ENCODE measurements at places on chromosomes 2 and 18.

GRCh38 chr2:86213699-86214502, 14.6 kb downstream of the MRPL35 start:
- DNase-seq = no peak

DNA sequence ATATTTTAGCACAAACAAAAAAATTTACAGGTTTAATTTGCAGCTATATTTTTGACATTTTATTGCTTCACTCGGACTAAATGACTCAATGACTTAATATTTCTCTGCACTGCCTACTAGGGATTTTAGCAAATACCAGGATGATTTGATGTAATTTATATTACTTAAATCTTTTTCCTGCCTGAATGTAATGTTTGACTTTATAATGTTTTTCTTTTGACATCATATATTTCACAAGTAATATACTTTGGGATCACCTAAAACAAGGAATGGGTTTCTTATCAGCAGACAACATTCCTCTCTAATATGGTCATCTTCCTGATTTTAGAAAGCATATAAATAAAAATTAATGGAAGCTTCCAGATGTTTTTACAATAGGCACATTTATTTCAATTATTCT, 253.2 kb upstream of the EPC2 start:
- no peak for DNase-seq

DNA sequence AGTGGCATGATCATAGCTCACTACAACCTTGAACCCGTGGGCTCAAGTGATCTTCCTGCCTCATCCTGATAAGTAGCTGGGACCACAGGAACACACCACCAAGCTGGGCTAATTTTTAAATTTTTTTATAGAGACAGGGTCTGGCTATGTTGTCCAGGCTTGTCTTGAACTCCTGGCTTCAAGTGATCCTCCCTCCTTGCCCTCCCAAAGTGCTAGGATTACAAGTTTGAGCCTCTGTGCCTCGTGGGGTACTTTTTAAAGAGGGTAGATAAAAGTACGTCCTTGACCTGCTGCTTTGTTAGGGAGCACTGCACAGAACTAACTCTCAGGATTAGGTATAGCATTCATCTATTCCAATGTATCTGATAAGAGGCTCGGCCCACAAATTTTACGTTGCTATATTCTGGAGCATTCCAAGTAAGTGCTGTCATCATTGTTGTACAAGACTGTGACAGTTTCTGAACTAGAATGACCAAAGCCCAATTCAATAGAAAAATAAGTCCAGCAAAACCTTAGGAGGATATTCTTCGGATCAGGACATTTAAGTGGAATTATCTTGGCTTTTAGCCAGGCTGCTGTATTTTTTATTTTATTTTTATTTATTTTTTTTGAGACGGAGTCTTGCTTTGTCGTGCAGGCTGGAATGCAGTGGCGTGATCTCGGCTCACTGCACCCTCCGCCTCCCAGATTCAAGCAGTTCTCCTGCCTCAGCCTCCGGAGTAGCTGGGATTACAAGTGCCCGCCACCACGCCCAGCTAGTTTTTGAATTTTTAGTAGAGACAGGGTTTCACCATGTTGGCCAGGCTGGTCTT, 4.1 kb downstream of the MTCL1 start:
- no peak for DNase-seq

DNA sequence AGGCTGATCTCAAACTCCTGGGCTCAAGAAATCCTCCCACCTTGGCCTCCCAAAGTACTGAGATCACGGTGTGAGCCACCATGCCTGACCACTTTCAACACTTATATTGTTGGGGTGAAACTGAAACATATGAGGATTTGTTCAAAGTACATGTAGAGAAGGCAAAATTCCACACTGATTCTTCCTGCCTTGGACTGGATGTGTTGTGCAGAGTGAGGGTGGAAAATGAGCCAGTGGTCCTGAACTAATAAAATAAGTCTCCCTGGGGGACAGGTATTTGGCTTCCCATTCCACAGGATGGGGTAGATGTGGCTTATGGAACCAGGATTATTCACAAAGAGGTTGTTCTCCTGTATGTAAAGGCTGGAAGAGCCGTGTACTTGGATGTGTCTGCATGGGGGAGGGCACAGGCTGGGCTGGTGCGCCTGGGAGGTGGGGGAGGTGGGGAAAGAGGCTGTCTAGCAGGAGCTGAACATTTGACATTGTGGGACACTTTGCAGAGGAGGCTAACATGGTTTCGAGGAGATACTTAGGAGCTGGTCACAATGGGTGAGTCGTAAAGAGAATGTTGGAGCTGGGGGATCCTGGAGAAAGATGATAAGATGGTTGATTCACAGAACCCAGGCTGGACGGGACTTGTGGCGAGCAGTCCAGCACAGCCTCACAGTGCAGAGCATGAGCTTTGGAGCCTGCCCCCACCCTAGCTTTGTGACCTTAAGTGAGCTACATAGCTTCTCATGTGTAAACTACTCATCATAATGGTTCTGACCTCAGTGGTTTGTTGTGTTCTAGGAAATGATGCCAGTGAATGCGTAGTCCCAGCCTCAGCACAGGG, at the start of gene TXNDC2:
Gene TXNDC2, plus strand, starts transcription at position 804 of the 835 bp plus-strand sequence. CDS start 708 bp downstream, outside the sequence.
- DNase-seq = no peak

GRCh38 chr2:88067189-88067588, 436 bp upstream of the SMYD1 start:
- no peak for DNase-seq

DNA sequence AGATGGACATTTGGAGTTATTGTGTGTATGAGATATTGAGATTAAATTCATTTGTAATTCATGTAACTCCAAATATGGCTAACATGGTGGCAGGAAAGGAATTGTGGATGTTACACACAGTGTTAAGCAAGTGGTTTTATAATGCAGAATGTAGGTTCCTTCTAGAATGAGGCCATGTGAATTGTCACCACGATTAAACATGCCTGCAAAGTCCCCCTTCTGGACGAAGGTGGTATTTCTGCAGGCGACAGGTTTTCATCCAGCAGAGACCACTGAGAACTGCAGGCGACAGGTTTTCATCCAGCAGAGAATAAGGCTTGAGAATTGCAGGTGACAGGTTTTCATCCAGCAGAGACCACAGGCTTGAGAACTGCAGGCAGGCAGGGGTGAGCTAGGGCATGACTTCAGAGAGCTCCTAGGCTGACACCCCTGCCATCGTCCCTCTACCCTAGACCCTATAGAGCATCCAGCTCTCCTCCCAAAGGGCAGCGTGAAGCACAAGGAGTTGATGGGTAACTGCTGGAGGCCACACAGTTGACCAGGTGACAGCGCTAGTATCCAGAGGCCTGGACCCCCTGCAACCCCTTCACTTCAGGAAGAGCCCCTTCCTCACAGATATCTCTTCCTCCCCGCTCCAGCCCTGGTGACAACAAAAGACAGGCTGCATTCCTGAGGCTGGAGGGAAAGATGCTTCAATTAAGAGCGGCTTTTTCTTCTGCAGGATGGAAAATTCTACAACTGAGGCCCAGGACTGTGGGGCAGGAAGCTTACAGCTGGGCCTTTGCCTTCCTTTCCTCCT, 175.8 kb downstream of the LOXHD1 start:
- peak; percentile 27 for DNase-seq

GRCh38 chr2:40477361-40477760, 25.5 kb upstream of the SLC8A1 start:
- DNase-seq = no peak

DNA sequence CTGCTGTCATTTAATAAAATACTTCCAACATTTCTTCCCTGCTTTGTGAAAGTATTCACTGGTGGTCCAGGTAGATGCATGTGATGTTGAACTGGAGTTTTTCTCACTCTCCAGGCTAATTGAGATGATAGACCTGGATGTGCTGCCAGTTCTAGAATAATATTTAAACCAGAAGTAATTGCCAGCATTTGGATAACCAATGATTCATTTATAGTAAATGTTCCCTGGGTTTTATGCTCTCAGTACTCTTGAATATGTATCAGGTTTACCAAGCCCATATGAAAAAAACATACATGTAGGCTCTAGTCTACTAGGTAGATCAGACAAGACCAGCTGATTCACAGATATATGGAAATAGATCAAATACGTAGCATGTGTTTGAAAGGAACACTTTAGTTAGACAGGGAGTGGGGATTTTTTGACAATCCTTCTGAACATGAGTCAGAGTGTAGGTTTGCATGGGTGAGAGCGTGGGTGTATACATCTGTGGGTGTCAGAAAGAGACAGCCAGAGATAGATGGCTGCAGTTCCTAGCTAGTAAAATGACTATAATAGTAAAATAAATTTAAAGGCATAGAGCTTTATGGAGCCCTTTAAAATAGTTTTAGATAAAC, 115.1 kb downstream of the NAB1 start:
- DNase-seq = no peak

- no peak for DNase-seq
These were observed 392.9 kb downstream of the ZNF516 start for GRCh38 chr18:76102156-76102555.

- DNase-seq = no peak
These were observed 290.1 kb downstream of the SRBD1 start for GRCh38 chr2:45320956-45321355.

GRCh38 chr2:59658906-59659635, 894.4 kb downstream of the BCL11A start:
- no peak for DNase-seq

DNA sequence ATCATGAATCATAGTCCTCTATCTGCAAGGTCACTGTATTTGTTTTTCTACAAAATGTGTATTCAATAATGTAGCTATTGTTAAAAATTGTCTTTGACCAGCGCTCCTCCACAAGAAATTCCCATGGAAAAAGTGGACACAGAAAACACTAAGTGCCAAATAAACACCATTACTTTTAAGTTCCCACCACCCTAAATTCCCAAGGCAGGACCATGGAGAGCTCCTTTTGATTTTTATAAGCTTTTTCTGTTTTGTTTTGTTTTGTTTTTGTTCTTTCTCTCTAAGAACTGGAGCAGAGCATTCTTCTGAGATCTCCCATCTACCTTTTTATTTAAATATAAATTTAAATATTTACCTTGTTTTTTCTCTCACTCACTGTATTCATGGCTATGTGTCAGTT, 44.5 kb downstream of the LRATD1 start:
- no peak for DNase-seq

- no peak for DNase-seq
These were observed 54.7 kb downstream of the INO80D start for GRCh38 chr2:206031162-206031784.

- DNase-seq = no peak
These were observed 23.7 kb downstream of the FAM178B start for GRCh38 chr2:96962567-96963203.

- no peak for DNase-seq
These were observed 67.2 kb downstream of the CUL3 start for GRCh38 chr2:224517963-224518362.

DNA sequence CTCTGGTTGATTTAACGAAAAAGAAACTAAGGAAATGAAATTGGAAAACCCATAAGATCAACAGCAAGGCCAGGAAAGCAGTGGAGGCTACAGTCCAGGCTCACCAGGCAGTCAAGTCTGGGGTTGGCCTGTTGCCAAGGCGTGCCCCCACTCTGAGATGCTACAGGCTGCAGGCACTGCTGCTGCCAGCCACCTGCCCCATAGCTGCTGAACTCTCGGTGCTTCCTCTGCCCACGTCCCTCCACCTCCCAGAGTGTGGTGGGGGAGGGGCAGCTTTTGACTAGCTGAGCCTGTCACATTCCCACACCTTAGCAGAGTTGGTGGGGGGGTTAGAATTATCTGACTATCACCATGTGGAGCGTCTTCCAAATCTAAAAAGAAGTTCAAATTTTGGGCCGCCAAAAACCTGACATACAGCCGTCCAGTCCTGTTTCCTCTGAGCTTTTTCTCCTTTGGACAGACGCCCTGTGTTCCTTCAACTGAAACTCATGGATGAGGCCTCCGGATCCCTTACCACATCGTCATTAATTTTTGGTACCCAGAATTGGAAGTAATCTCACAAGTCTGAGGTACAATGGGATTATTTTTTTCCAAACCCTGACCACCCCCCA, 3.9 kb upstream of the SH3RF3 start:
- DNase-seq = no peak

DNA sequence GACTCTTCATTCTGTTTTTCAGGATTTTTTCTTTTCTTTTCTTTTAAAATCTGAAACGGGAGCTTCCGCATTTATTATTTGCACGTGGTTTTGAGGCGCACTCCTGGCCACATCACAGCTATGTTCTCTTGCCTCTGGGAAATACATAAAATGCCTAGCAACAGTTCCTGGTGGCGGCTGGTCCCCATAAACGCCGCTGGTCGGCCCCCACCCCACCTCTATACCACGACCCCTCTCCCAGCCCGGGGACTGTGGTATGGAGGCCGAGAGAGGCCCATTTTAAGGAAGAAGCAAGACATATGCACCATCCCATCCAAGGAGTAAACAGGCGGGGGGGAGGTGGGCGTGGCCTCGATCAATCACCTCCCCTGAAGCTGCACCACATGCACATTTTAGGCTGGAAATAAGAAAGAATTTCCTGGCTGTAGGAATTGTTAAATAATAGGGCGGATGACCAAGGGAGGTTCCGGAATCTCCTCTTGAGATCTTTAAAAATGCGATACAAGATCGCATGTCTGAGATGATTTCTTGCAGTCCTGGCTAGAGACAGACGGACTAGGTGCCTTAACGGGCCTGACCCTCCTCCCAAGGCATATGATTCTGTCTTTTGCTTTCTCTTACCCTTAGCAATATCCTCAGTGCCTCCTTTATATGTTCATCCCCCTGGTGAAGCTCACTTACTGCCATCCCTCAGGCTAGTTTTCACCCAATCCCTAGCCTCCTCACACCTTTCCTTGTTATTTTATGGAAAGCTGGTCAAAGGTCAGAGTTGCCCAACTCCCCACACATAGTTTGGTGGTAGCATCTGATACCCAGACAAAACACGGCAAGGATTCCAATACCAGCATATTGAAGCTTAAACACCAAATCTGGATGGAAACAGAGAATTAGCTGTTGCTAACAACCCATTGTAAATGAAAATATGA, 82.4 kb downstream of the BCL2 start:
- no peak for DNase-seq

- no peak for DNase-seq
These were observed 61.4 kb upstream of the NEUROD1 start for GRCh38 chr2:181741756-181742155.

DNA sequence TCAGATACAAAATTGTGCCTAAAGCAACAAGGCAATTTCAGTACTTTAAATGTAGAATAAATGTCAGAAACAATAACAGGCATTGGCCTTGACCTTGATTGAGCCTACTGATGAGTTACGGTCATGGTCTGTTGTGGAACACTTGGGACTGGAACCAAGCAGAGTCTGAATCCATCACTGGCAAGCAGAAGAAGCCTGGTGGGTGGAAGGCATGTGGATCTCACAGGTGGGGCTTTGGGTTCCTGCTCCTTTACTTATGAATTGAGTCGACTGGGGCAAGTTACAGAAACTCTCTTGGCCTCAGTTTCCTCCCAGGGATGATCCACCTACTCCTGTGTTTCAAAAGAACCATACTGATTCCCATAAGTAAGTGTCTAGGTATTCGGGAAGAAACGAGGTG, 102.3 kb downstream of the KCNF1 start:
- no peak for DNase-seq

DNA sequence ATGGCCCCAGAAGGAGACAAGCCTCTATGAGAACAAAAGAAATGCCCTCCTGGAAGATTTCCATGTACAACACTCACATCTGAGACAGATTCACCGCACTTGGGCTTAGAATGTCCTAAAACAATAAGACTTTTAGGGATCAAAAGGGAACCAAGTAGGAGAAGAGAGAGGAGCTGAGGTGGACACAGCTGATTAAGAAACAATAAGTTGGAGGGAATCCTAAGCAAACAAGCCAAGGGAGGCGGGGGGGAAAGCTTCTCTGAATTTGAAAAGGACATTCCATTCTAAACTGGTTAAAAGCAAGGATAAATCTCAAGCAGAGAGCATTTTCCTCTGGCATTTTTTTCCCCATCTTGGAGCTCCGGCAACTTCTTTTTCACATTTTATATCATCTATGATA, 9.9 kb downstream of the ACVR1 start:
- DNase-seq = no peak

- no peak for DNase-seq
These were observed 156.6 kb downstream of the NR4A2 start for GRCh38 chr2:156175946-156176345.

All from HEK293T (cell line).